ENCODE measurements at places on chromosomes 16 and 17.

- no peak for DNase-seq
These were observed 17.3 kb downstream of the NATD1 start for GRCh38 chr17:21235921-21236320.

DNA sequence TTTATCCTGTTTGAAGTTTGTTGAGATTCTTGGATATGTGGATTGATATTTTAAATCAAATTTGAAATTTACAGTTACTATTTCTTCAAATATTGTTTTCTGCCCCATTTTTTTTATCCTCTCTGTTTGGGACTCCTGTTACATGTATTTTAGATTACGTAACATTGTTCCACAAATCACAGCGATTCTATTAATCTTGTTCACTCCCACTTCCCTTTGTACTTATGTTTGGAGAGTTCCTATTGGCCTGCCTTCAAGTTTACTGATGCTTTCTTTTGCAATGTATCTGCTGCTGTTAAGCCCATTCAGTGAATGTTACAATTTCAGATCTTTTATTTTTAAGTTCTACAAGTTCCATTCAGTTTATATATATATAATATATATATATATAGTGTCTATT, 288.3 kb upstream of the TNRC6C start:
- no peak for DNase-seq

DNA sequence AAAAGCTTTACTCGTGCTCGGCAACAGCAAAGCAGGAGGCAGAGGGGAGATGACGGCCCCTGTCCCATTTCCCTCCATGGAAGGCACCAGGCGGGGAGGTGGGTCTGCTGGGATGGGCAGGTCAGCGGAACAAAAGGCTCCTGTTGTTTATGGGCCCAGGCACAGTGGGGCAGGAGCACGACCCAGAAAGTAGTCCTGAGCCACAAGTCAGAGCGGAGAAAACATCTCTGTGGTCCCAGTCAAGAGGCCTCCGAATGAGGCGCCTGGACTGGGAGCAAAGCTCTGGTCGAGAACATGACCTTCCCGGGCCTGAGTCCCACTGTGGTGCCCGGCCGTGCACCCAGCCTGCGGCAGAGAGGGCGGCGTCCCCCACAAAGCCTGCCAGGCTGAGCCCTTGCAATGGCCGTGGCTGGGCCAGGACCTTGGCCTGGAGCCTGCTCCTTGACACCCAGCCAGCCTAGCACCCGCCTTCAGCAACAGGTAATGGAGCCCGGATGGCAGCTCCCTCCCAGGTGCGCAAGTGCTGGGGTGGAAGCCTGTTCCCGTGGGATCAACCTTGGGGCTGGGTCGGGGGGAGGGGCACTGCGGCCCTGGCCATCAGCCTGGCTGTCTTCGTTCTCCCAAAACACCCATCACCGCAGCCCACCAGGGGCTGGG, 3.6 kb downstream of the RFNG start:
- no peak for DNase-seq

DNA sequence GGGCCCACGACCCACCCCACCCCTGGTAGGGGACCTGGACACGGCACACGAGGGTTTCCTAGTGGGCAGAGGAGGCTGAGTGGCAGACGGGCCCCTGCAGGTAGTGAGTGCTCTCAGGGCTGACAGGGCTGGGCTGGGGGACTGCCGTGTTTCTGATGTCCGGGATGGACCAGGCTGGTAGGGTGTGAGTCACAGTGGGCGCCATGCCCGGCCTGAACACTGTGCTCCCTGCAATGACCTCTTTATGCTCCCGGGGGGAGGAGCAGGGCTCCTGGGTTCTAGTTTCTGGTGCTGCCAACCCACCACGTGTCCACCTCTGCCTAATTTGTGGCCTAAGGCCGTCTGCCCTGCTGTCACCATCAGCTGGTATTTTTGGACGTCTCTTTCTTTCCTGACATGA, 26.3 kb downstream of the ARHGAP23 start:
- no peak for DNase-seq

DNA sequence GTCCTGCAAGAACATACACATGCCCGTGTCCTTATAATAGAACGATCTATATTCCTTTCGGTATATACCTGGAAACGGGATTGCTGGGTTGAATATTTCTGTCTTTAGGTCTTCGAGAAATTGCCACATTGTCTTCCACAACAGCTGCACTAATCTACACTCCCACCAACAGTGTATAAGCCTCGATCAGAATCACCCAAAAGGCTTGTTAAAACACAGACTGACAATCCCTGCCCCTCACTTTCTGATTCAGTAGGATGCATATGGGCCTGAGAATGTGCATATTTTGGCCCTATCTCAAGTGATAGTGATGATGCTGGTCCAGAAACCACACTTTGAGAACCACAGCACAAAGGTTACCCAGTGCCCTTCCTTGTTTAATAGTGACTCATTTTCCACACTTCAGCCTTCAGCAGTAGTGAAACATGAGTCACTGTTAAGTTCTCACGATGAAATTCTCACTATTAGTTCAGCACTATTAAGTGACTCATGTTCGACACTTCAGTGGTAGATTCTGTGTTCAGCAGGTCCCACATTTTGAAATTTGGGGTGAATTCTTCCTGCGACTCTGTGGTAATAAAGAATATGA, 215.6 kb downstream of the GRIN2A start:
- DNase-seq = no peak

DNA sequence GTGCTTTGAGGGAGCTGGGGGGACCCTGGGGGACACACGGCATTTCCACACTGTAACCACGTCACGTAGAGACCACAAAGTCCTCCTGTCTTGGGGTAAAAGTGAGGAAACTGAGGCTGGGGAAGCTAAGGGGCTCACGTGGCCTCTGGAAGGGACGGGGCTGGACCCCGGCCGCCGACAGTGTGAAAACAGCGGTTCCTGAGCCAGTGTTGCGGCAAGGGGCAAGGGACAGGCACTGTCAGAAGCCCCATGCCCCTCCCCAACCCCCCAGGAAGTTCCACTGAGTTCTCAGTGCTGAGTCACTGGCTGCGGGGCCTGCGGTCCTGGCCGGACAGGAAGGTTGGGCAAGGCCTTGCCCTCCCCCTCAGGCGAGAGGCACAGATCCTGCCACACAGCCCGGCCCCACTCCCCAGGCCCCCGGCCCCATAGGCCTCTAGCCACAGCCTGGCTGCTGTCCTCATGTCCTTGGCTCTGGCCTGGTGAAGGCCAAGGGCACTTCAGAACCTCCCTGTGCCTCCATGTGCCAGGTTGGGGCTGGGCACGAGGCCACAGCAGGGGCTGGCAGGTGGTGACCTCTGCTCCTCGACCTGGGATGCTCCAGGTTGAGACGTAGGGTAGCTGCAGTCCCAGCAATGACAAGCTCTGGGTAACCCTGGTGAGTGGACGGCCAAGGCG, 5.0 kb upstream of the CCDC57 start:
- DNase-seq = peak; percentile 85

All from vagina (tissue), 2 donors.